ENCODE measurements at places on chromosomes 2 and 18. TPM values are rescaled to one million over a fixed set of nuclear protein-coding genes. Genes with fewer than 3 reads are reported as not detected.

Gene RIT2
- not detected for total RNA-seq

Gene CD8B2
- total RNA-seq = not detected

Gene DHX57
- 11.6 TPM for total RNA-seq

Gene DTNA
- 63.9 TPM for total RNA-seq

Gene RAB6D
- not detected for total RNA-seq

DNA sequence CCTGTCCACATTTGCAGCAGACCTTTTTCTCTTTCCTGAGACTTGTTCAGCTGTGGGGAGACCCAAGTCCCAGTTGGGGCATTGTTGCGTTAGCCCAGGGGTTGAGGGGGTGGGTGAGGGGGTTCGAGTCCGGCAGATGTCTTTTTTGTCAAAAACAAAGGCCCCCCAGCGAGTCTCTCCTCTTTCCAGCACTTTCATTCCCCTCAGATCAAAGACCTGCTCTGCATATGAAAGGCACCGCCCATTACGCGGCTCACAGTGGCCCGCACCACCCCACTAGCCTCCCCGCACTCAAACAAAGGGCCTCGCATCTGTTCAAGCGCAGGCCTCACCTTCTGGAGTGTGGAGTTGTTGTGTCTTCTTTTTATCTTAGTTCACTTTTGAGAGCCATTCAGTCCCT lies 25.2 kb downstream of the TRABD2A start:
- H3K36me3 ChIP-seq = no peaks in the 10 kb centered on the region
- no peaks in the 10 kb centered on the region for H3K27me3 ChIP-seq
- DNase-seq = no peak
- no peaks in the 10 kb centered on the region for H3K4me1 ChIP-seq
- no peak overlapping the region for H3K27ac ChIP-seq

- no peak overlapping the region for H3K27ac ChIP-seq
- no peaks in the 10 kb centered on the region for H3K36me3 ChIP-seq
- no peak overlapping the region for H3K4me3 ChIP-seq
- DNase-seq = no peak
- H3K4me1 ChIP-seq = no peaks in the 10 kb centered on the region
Measured at GRCh38 chr2:1300284-1300683, 113.0 kb upstream of the TPO start.

- no peak for DNase-seq
- H3K27me3 ChIP-seq = no peaks in the 10 kb centered on the region
- H3K4me1 ChIP-seq = no peaks in the 10 kb centered on the region
- no peaks in the 10 kb centered on the region for H3K36me3 ChIP-seq
Measured at GRCh38 chr2:171626949-171627348, 60.3 kb upstream of the DYNC1I2 start.

DNA sequence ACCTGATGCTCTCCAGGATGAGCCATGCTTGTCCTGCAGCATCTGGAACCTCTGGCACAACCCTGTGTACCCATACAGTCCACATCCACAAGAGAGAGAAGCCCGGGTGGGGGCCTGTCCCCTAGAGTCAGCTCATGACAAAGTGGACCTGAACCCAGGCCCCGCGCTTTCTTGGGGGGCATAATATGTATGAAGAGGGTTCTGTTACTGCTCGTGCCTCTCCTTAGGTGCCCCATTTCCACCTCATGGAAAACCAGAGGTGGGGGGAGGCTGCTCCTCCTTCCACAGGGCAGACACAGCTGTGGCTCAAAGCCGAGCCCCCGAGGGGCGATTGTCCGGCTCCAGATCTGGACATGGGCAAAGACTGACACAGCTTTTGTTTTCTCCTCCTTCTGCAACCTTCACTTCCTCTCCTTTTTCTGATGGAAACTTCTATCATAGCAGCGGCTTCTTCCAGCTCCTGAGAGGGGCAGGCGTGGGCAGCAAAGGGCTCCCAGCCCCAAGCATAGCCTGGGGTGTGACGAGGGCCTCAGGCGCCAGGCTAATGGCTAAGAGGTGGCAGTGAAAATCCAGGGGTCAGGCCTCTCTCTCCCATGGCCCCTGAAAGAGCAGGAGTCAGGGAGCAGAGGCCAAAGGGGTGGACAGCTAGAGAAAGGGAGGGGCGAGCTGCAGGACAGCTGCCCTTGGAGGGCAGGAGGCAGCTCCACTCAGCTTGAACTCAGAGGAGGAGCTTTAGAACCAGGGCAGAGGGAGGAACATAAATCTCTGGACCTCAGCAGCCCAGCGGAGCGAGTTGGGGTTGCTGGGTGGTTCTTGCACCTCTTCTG lies 155.5 kb downstream of the ZFP36L2 start:
- no peaks in the 10 kb centered on the region for H3K36me3 ChIP-seq
- H3K4me3 ChIP-seq = no peak overlapping the region
- peak overlapping the region; percentile 68 for H3K27ac ChIP-seq
- peaks cover 57% of the 10 kb centered on the region for H3K4me1 ChIP-seq

DNA sequence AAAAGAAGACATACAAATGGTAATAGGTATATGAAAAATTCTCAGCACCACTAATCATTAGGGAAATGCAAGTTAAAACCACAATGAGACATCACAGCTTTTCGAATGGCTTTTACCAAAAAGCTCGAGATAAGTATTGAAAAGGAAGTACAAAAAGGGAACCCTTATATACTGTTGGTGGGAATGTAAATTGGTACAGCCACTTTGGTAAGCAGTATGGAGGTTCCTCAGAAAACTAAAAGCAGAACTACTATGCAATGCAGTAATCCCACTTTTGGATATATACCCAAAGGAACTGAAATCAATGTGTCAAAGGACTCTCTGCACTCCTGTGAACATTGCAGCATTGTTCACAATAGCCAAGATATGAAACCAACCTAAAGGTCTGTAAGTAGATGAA lies 107.5 kb upstream of the SPATS2L start:
- H3K4me1 ChIP-seq = no peaks in the 10 kb centered on the region
- H3K27me3 ChIP-seq = no peaks in the 10 kb centered on the region
- no peak for DNase-seq
- no peaks in the 10 kb centered on the region for H3K36me3 ChIP-seq
- H3K27ac ChIP-seq = no peak overlapping the region

DNA sequence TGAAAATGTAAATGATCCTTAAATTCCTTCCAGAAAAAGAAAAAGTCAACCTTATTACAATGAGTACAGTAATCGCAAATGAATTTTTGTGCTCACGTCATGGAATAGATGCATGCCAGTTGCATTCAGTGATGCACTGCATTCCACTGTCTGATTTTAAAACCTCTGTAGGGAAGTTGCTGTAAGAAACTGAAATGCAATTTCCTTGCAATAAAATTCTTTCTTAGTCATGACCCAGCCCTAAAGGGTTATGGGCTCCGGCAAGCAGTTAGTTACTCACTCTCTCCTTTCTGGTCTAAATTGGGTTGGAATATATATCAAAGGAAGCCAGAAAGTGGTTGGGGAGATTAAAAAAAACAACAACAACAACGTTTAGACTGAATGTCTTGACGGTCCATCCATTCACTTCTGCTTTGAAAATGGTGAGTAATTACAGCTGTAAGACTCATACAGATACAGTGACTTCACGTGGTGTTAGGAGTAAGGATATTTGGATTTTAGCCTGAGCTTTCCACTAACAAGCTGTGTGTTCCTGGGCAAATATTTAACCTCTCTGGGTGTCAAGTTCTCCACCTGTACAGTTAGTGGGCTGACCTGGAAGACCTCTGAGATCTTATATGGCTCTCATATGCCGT lies 8.6 kb upstream of the RND3 start:
- no peak for DNase-seq
- H3K36me3 ChIP-seq = no peaks in the 10 kb centered on the region
- H3K4me1 ChIP-seq = no peaks in the 10 kb centered on the region
- no peaks in the 10 kb centered on the region for H3K27me3 ChIP-seq
- no peak overlapping the region for H3K4me3 ChIP-seq
- no peak overlapping the region for H3K27ac ChIP-seq

DNA sequence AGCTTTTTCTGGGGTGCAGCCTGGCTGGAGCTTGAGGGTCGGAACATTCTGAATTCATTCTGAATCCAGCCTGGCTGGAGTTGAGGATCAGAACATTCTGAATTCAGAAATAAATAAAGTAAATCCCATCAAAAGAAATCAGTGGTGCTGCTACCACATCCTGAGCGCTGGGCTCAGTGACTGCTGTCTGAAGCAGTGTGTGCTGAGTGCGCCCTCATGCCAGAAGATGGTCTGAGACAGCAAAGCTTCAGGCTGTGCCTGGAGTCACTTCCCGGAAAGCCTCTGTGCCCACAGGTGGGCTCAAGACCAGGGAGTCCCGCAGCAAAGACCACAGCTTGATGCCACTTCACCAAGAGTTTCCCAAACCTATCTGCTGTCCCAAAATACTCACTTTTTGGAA lies 187.9 kb downstream of the VAPA start:
- DNase-seq = no peak
- peaks cover 11% of the 10 kb centered on the region for H3K4me1 ChIP-seq
- H3K27ac ChIP-seq = no peak overlapping the region
- H3K36me3 ChIP-seq = no peaks in the 10 kb centered on the region
- H3K27me3 ChIP-seq = no peaks in the 10 kb centered on the region
- no peak overlapping the region for H3K4me3 ChIP-seq

DNA sequence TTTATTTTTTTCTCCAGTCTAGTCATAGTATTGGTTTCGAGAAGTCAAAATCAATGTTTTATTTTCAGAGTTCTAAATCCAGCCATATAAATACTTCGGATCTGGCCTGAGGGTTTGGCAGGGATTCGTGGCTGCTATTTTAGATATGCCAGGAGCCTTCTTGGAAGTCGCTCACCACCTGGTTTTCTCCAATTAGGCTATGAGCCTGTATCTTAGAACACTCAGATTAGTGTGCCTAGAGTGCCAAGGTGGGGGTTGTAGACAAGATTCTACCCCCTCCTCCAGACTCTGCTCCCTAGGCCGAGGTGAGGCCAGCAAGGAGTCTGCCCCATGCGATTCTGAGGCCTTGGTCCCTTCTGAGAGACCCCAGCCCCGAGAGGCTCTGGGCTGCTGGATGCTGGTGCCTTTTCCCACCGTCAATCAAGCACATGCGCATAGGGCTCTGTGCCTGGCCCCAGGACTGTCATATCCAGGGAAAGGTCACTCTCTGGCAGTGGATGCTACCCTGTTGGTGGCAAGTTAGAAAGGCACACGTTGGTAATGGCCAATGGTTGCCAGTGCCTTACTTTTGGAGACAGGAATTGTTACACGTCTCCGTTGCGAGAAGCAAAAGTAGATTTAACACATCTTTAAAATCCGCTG lies 197.1 kb downstream of the AGAP1 start:
- peaks cover 46% of the 10 kb centered on the region for H3K4me1 ChIP-seq
- H3K36me3 ChIP-seq = no peaks in the 10 kb centered on the region
- no peak overlapping the region for H3K4me3 ChIP-seq
- H3K27me3 ChIP-seq = no peaks in the 10 kb centered on the region
- H3K27ac ChIP-seq = no peak overlapping the region

GRCh38 chr18:32298171-32298667 lies 108.4 kb downstream of the MEP1B start:
- no peak for DNase-seq
- H3K27me3 ChIP-seq = no peaks in the 10 kb centered on the region
- H3K27ac ChIP-seq = no peak overlapping the region

GRCh38 chr2:139465789-139466188 lies 685.6 kb upstream of the NXPH2 start:
- H3K4me3 ChIP-seq = no peak overlapping the region
- no peak for DNase-seq
- H3K4me1 ChIP-seq = no peaks in the 10 kb centered on the region
- no peaks in the 10 kb centered on the region for H3K36me3 ChIP-seq

DNA sequence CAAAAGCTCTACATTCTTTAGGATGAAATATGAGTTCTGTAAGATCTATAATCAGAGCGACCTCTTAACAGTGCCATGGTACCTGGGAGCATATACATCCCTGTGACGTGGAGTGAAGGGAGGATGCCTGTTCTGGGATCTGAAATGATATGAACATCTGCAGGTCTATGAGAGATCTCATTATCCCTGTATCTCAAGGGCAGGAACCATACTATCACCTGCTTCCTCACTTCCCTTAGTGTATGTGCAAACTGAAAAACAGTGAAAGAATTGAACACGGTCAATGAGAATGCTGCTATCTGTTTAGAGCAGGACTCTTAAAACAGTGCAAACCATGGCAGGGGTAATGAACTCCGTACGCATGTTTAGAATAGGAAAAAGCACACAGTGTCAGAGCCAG lies 364.0 kb downstream of the LPIN1 start:
- H3K27ac ChIP-seq = no peak overlapping the region
- H3K4me1 ChIP-seq = no peaks in the 10 kb centered on the region
- DNase-seq = no peak
- H3K4me3 ChIP-seq = no peak overlapping the region
- H3K36me3 ChIP-seq = no peaks in the 10 kb centered on the region

GRCh38 chr2:212711856-212712255 lies 173.3 kb upstream of the ERBB4 start:
- no peak overlapping the region for H3K27ac ChIP-seq
- H3K4me3 ChIP-seq = no peak overlapping the region
- H3K36me3 ChIP-seq = no peaks in the 10 kb centered on the region
- H3K27me3 ChIP-seq = no peaks in the 10 kb centered on the region
- no peak for DNase-seq
- H3K4me1 ChIP-seq = no peaks in the 10 kb centered on the region

GRCh38 chr2:117859924-117860647 lies 45.6 kb downstream of the DDX18 start:
- DNase-seq = no peak
- no peaks in the 10 kb centered on the region for H3K36me3 ChIP-seq
- no peak overlapping the region for H3K27ac ChIP-seq
- H3K4me3 ChIP-seq = no peak overlapping the region
- H3K4me1 ChIP-seq = no peaks in the 10 kb centered on the region

DNA sequence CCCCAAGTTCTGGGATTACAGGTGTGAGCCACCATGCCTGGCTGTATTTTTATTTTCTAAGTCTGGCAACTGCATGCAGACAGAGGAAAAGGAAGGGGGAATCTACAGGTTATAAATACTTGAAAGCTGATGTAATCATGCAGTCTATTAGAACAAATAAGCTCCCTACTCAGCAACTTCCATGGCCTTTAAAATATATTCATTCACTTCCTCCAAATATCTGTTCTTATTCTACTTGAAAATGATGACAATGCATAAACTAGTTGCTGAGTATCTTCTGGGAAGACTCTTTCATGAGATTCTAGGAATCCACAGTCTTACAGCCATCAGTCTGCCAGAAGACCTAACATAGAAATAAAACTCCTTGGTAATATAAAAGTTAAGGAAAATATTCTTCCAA lies 66.9 kb upstream of the NCKAP5 start:
- no peaks in the 10 kb centered on the region for H3K36me3 ChIP-seq
- H3K4me3 ChIP-seq = no peak overlapping the region
- H3K27me3 ChIP-seq = no peaks in the 10 kb centered on the region
- no peak for DNase-seq
- no peak overlapping the region for H3K27ac ChIP-seq

Data from gastrocnemius medialis (tissue), 4 donors.